ENCODE measurements at places on chromosomes 7 and 10. TPM values are rescaled to one million over a fixed set of nuclear protein-coding genes. Genes with fewer than 3 reads are reported as not detected.

Gene RAPGEF5
- 64.7 TPM for total RNA-seq

Gene BAMBI
- 3.0 TPM for total RNA-seq

Gene AGAP5
- 4.2 TPM for total RNA-seq

Gene RNF32
- 0.98 TPM for total RNA-seq

Gene SPDYE6
- not detected for total RNA-seq

Gene UPF2
- 22.4 TPM for total RNA-seq

Gene C10orf67
- 0.25 TPM for total RNA-seq

Gene TRPV5
- not detected for total RNA-seq

Gene ALKBH4
- 11.3 TPM for total RNA-seq

Gene UBTD1
- total RNA-seq: 0.49 TPM
